ENCODE measurements at places on chromosomes 2 and 18.

DNA sequence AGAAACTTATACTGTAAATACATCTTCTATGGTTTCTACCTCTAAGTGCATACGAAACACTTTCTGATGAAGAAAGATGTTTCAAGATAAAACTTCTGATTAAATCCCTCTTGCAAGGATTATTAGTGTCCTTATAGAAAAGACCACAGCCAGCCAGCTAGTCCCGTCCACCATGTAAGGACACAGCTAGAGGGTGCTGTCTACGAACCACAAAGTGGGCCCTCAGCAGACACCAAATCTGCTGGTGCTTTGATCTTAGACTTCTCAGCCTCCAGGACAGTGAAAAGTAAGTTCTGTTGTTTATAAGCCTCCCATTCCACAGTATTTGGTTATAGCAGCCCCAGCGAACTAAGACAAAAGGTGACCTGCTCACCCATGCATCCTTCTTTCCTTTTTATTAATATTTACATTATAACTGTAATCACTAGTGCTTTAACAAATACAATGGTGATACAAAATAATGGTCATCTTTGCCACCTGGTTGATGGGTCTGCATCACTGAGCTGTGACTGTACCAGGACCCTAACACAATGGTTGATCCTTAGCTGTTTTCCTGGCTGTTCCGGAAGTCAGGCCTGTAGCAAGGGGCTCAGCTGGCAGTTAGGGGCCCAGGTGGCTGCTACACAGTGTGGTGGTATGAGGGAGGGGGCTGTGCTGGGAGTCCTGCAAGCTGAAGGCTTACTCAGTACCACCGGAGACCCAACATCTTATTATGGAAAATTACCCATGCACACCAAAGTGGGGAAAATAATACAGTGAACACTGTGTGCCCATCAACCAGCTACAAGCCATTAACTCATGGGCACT lies 108.5 kb upstream of the SMAD7 start:
- no peak for DNase-seq

DNA sequence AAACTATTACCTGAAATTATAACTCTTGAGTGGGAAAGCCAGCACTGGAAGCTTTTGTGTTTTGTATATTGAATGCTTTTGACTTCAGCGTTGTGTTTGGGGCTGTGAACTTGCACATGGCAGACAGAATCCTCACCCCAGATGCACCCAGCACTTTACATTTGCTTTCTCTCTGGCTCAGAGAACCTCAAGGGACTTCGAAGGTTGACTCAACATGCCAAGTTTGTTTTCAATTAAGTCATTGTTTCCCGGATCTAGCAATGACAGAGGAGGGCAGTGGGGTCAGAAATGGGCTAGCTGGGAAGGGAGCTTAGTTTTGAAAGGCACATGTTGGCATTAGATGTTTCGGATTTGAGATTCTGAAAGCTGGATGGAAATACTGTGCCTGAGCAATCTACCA lies 22.4 kb downstream of the TET3 start:
- DNase-seq = no peak

- no peak for DNase-seq
These were observed 34.8 kb downstream of the PTPRM start for GRCh38 chr18:7601936-7602335.

- DNase-seq = no peak
These were observed 303.3 kb upstream of the GULP1 start for GRCh38 chr2:187988348-187988747.

GRCh38 chr18:36628435-36629137 lies 200.2 kb downstream of the TPGS2 start:
- DNase-seq = no peak

DNA sequence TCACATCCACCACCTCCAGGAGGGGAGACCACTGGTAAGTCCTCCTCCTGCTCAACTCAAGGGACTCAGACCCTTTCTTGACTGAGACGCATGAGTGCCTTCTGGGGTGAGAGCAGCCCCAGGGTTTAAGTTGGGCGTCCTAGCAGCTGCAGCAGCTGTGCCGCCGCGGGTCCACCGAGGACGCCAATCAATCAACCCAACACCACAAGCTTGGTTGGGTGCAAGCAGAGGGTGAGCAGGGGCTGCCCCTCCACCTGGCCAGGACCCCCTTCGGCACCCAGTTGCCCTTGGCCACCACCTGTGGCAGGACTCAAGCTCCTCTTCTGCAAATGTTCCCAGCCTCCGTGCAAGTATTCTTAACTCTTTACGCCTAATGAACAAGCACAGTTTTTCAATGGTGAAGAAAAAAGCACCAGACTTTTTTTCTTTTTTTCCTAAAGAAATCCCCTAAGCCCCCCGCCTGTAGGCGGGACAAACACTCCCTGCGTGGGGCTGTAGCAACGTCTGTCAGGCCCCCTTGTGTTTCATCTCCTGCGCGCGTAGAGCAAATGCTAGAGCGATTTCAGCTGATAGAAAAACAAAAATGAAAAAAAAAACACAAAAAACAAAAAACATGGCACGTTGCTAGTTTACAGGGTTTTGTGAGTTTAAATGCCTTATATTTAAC lies 197.1 kb downstream of the LOXHD1 start:
- DNase-seq = no peak

DNA sequence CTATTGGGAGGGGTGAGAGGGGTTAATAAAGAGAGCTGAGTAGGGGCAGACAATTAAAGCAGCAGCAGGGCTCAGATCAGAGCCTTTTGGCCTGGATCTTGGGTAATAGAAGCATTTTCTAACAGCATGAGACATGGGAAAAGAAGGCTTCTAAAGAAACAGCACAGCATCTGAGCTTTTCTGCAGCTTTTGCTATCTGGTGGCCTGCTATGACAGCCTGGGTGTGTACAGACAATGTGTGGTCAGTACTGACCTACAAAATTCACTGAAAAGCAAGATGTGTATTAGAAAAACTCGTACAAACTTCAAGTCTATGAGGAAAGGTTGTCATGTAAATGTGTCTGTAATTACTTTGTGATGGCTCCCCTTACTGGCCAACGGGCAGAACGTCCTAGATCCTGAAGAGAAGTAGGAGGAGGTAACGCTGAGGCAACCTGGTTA lies 95.6 kb downstream of the GALNT3 start:
- peak; percentile 56 for DNase-seq

- DNase-seq = no peak
These were observed 349.6 kb upstream of the CWC22 start for GRCh38 chr2:180356676-180357075.

DNA sequence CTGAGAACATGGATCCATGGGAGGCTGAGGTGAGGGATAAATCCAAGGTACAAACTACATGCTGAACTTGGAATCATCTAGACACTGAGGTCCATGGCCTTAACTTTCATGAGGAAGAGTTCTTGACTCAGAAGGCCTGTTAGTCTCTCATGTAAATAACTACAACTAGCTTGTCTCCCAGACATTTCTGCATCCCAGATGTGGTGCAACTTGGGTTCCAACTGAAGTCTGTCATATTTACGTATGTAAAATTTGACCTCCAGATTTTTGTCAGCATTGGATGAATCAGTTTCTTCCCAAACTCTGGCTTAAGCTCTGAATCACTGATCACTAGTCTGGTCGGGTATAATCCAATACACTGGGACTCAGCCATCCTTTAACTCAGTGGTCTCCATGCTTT lies 306.9 kb downstream of the PDE11A start:
- DNase-seq = no peak

DNA sequence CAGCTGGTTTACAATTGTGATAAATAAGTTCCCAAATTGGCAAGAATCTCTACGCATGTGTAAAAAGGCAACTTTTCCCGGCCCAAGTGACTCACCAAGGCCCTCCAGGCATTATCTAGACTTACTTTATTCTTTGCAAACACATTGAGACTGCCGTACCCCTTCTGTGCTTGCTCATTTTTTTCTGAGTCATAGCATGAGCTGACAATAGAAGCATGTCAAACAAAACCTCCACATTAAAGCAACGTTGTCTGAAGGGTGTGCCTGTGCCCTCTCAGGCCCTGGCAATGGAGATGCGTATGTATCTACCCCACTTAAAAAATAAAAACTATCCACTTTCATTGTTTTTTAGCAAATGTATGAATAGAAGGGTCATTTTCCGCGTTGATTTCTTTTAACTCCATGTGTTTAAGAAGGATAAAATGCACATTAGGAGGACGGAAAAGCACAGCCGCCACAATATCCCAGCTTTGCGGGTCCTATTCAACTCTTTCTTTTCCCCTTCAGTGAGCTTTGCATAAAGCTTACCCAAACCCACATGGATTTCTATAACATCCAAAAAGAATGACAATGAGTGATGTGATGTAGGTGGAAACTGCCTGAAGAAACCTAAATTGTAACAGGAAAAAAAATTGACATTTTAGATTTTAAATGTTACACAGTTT lies 298.2 kb downstream of the CDCA7 start:
- peak; percentile 60 for DNase-seq
